ENCODE measurements at places on chromosomes 12 and 14.

DNA sequence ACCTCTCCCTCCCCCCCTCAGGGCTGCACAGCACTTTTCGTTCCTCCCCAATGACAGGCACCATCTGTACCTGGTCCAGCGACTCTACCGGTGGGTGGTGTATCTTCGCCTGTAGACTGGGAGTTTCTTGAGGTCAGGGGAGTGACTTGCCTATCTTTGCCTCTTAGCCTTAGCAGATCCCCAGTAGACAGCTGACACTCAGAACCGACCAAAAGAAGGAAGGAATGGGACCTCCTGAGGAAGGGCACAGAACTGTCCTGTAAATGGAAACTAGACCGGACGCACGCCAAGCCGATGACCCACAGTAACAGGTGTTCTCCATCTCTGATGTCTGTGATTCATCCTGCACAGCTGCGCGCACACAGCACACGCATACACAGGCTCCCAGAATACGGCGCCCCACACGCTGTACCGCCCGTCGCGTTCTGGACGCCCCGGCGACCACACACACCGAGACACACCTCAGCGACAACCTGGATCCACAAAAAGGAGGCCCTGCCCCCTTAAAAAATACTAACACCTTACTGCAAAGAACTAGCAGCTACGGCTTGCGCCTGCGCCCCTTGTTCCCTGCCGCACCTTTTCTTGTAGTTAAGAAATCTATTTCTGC, 673 bp upstream of the TTC9 start:
- DNase-seq, result no peak

- DNase-seq, result no peak
Measured at GRCh38 chr14:35044939-35045797, 904 bp upstream of the FAM177A1 start.

- no peak for DNase-seq
Measured at GRCh38 chr12:100553936-100554335, 19.5 kb upstream of the GAS2L3 start.

DNA sequence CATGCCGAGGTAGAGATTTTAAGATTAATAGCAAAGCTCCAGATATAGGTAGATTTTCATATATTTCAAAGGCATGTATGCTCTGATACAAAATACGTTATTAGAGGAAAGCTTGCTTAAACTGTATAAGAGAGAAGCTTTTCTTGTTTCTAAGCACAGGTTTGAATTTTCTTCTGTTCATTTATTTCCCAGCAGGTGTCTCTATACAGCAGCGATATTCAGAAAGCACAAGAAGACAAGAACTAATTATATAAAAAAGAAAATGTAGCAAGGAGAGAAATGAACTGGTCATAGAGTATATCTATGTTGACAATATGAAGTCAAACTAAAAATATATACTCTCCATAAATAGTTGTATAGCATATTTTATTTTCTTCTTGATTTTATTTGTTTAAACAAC, 307.4 kb upstream of the NOVA1 start:
- DNase-seq, result no peak

DNA sequence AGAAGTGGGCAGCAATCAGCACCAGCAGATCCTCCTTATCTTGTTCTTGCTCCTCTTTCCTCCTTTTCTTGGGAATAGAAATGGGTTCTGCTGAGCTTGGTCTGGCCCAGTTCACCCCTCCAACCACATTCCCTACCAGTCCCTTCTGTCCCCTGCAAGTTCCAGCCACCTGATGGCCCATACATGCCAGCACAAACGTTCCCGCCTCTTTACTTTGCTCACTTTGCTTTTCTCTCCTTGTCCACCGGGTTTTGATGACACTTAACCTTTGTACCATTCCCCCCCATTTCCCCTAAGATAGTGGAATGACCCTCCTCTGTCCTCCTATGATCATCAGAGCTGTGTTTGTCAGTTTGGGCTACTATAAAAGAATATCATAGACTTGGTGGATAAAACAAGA, 23.4 kb upstream of the EML1 start:
- DNase-seq, result no peak

DNA sequence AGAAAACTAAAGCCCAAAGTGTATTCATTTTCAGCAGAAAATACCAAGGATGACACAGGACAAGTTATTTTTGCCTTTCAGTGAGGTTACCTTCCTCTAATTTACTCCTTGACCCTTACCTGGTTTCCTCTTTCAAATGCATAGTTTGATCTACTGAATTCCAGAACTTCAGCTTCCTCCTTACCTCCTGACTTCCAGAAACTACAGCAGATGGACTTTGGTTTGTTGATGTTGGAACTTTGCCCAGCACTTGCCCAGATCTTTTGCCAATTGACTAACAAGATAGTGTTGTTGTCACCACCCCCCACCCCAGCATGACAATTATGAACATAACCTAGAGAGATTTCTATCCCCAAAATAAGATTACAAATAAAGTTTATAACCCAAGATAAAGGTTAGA, 63.2 kb downstream of the NAV3 start:
- no peak for DNase-seq

- DNase-seq, result no peak
Measured at GRCh38 chr14:28629328-28630004, 137.1 kb upstream of the FOXG1 start.

GRCh38 chr12:61138415-61138759, 1121.8 kb upstream of the USP15 start:
- no peak for DNase-seq

GRCh38 chr12:50845021-50845647, 2.4 kb downstream of the TMPRSS12 start:
- no peak for DNase-seq

DNA sequence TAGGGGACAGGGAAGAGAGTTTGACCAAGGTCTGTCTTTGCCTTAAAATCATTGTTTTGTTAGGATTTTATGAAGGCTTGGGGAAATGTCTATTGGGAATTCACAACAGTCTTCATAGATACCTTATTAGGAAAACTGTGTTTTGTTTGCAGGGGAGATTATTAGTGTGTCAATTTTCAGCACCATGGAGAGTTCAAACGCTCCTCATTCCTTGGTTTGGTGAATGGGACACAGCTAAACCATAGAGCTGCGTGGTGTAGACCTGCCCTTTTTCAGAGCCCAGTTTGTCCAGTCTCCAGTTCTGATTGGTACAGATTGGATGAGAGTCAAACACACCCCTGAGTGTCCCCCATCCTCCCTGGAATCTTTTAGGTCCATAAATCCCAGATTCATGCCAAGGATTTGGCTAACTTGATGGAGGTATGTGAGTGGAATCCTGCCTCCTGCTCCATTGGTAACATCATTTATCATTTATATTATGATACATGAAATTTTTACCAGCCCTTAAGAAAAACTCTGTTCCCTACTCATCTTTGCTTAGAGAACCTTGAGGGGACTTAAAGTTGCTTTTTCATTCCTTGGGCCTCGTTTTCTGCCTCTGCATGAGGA, 12.0 kb downstream of the NGDN start:
- DNase-seq, result no peak

GRCh38 chr14:70816525-70816924, 7.2 kb upstream of the MAP3K9 start:
- DNase-seq, result no peak

GRCh38 chr14:96086574-96087077, 47.5 kb downstream of the C14orf132 start:
- no peak for DNase-seq

DNA sequence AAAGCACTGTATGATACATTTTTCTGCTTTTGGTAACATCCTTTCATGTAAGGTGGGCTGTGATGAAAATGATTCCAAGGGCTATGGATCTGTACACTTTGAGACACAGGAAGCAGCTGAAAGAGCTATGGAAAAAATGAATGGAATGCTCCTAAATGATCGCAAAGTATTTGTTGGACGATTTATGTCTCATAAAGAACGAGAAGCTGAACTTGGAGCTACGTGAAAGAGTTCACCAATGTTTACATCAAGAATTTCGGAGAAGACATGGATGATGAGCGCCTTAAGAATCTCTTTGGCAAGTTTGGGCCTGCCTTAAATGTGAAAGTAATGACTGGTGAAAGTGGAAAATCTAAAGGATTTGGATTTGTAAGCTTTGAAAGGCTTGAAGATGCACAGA, 22.1 kb upstream of the SRGAP1 start:
- DNase-seq, result no peak

DNA sequence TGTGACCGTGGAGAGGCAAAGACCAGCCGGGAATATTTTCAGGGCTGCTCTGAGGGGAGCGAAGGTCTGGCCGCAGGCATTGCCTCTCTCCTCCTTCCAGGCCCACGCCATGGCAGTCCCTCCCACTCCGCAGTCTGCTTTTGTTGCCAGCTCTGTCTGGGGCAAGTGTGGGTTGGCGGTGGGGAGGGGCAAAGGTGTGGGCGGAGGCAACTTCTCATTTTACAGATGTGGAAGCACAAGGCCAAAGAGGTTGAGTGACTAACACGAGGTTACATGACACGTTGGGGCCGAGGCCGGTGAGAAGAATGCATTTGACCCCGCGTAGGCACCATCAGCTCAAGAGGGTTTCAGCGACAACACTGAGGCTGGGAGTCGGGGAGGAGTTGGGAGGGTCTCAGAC, 6.1 kb upstream of the FAIM2 start:
- DNase-seq, result no peak

DNA sequence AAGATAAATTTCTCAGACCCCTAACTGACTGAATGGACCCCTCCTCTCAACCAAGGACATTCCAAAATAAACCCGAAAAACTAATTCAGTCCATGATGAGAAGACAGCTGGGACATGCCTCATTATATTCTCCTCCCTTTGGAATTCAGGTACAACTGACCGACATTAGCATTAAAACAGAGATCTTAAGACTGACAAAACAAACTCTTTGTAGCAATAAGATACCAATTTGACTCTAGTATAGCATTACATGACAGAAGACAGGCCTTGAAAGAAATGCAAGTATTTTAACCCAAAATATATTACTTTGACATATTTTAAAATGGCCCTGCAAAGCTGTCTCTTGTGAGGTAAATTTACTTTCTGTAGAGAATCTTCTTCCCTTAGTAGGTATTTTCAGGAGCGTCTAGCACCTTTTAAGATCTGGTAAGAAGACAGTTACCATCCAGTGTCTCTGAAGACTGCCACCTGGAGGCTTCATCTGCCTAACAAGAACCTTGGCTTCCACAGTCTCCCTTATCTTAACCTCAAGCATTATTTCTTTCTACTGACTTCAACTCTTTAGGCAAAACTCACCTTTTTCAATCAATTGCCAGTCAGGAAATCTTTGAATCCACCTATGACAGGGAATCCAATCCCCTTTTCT, 957.5 kb downstream of the SLC6A15 start:
- no peak for DNase-seq

DNA sequence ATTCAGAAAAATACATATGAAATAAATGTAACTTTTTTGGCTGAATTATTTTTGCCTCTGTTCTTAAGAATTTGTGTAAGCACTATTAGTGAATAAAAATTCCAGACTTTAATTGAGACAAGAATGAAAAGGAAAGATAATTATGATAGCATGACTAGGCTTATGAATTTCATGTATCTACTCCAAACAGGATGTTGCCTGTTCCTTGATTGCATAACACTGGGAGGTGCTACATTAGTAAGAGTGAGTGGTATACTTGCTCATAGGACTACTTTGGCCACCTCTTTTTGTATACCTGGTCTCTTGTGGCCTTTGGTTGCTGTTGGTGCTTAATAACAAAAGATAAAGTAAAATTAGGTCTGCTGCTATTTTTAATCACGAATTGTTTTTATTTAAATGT, 112.8 kb downstream of the NAV3 start:
- DNase-seq, result no peak

GRCh38 chr12:65093606-65094005, 27.5 kb downstream of the WIF1 start:
- DNase-seq, result no peak

GRCh38 chr12:10783252-10783651, 19.2 kb downstream of the TAS2R7 start:
- no peak for DNase-seq

- DNase-seq, result no peak
Measured at GRCh38 chr12:113609692-113610469, 138.2 kb upstream of the LHX5 start.

- DNase-seq, result no peak
Measured at GRCh38 chr12:109458771-109459208, 18.3 kb downstream of the KCTD10 start.

GRCh38 chr12:42570076-42570475, 19.5 kb downstream of the PRICKLE1 start:
- no peak for DNase-seq

DNA sequence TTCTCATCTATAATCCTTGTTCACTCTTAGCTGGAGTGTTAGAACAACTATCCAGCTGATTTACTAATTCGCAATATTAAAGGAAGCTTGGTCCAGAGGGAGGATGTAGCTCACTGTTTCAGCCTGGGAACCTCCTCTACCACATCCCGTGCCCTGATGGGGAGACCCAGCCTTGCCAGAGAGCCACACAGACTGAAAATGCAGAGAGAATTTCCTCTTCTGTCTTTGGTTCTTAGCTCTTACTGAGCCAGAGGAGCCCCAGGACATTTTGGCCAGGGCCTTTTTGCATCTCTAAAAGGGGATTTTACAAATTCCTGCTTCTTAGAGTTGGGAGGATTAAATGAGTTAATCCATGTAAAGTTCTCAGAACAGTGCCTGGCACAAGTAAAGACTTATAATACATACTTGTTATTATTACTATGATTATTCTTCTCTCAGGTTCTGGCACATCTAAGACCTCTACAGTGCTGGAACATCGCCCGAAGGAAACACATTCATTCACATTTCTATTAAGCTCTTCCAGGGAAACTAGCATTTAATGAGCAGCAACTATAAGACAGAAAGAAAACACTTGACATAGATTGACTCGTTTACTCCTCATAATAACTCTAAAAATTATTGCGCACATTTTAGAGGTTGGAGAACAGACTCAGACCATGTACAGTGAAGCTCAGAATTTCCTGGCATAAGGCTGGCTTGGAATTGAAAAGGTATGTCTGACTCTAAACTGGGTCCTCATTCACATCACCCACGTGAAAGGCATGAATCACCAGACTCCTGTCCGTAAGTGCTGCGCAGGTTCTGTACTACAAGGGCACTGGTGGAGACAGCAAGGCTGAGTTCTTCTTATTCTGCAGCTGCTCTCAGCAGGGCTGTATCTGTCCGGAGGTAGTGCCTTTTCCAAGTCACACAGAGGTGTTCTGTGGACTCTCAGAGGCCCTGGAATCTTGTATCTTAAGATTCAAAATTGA, 27.8 kb upstream of the AEBP2 start:
- no peak for DNase-seq

DNA sequence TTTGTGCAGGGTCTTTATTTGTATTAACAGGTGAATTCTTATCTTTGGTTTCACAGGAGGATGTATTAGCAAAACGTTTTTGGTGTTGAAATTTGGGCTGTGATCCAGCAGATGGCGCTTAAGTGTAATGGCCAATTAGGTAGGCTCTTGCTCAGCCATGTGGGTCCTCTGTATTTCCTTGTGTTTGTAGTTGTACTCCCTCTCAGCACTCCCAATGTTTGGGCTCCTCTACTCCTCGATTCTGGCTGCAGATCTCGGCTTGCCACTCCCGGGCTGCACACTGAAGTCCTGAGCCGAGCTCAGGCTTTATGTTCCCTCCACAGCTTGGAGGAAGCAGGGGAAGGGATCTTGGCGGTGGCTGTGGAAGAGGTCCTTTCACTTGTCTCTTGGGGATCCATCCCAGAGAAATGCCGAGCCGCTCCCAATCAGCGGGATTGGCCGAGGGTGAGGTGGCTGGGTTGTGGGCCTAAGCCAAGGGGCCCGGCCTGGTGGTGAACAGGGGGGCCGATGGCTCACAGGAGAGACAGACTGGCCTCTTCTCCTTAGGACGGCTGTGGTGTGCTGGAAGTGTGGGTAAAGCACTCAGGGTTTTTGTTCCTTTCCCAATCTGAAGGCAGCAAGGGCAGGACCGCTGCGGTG, 133.7 kb downstream of the AEBP2 start:
- no peak for DNase-seq

- DNase-seq, result no peak
Measured at GRCh38 chr12:44689587-44689986, 186.5 kb downstream of the NELL2 start.

All from GM12864 (cell line).